ENCODE measurements at places on chromosomes 4 and X.

GRCh38 chr4:165440415-165441158 lies 61.8 kb downstream of the CPE start:
- no peak for DNase-seq

- no peak for DNase-seq
Observed at GRCh38 chr4:129218360-129218759, 122.4 kb downstream of the C4orf33 start.

- no peak for DNase-seq
Observed at GRCh38 chrX:42465821-42466220, 312.1 kb downstream of the PPP1R2C start.

DNA sequence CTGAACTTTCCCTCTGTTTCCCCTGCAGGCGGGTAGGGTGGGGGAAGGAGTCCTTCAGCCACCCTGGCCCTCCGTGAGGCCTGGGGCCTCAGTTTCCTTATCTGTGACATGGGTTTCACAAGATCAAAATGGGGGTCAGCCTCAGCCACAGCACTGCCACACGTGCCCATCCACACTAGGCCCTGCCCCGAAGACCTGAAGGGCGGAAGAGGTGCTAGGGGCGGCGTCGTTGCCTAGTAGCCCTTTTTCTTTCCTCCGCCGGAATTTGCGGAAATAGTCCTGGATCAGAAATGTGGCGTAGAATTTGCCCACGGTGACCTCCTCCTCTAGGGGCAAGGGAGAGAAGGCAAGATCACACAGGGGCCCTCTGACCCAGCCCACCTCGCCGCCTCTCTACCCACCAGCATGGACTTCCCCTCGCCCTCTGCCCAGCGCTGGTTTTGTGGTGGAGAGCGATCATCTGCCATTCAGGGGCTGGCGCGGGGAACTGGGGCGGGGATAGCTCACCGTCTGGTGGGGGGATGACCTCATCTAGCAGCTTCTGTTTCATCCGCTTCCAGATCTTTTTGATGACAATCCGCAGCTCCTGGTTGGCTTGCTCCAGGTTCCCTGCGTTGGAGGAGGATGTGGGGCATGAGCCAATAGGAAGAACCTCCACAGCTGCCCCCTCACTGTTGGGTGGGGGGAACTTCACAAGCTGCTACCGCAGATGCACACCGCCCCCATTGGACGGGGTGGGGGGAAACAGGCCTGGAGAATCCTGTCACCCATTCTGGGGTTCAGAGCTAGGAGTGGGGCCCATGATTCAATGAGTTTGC lies 9.7 kb upstream of the SYP start:
- DNase-seq = no peak

DNA sequence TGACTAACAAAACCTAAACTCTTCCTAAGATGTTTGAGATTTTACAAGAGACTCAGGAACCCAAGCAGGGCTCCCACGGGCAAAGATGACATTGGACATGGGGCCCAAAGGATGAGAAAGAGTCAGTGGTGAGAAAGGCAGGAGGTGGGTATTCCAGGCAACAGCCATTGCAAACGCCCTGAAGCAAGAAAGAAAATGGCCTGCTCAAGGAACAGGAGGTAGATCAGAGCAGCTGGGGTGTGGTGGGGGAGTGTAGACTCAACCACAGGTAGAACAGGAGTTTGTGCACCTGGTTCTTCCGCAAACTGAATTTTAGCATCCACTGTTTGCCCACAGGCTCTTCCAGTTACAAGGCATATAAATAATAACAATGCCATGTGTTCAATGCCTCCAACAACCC lies 3.3 kb downstream of the PPP2R2C start:
- DNase-seq = no peak
